ENCODE measurements at places on chromosomes 4 and X. TPM values are rescaled to one million over a fixed set of nuclear protein-coding genes. Genes with fewer than 3 reads are reported as not detected.

The NPY1R gene
- not detected for total RNA-seq

The MAGEA9 gene
- total RNA-seq, result not detected

The MAGEA8 gene
- total RNA-seq, result not detected

The DOK7 gene
- total RNA-seq, result 0.17 TPM

The BTK gene
- 0.15 TPM for total RNA-seq

The EXOC1L gene
- not detected for total RNA-seq

The KLHL2 gene
- total RNA-seq, result 15.9 TPM

The ALB gene
- not detected for total RNA-seq

The CLDN34 gene
- not detected for total RNA-seq

The SYTL4 gene
- 3.1 TPM for total RNA-seq

The GIMD1 gene
- not detected for total RNA-seq

The NSG1 gene
- total RNA-seq, result 1.5 TPM

The SSX3 gene
- total RNA-seq, result not detected

The CT45A2 gene
- total RNA-seq, result not detected

The GYPB gene
- total RNA-seq, result not detected

The BEX3 gene
- 321 TPM for total RNA-seq

The SPARCL1 gene
- 1.2 TPM for total RNA-seq

The F11 gene
- total RNA-seq, result not detected

The KLB gene
- not detected for total RNA-seq

The PLAC1 gene
- total RNA-seq, result 2.2 TPM

The PLXNA3 gene
- total RNA-seq, result 24.0 TPM

The NUP62CL gene
- total RNA-seq, result 0.29 TPM

The LRIT3 gene
- total RNA-seq, result 0.15 TPM

The ZFX gene
- total RNA-seq, result 45.0 TPM

The CT47B1 gene
- total RNA-seq, result not detected

The PNCK gene
- total RNA-seq, result 1.2 TPM

The PLS3 gene
- 176 TPM for total RNA-seq

The RBMXL3 gene
- not detected for total RNA-seq

The DHX15 gene
- 103 TPM for total RNA-seq

The TEX13D gene
- not detected for total RNA-seq

The CHRDL1 gene
- total RNA-seq, result 0.99 TPM

The PCDH18 gene
- 382 TPM for total RNA-seq

The TSPAN6 gene
- total RNA-seq, result 34.1 TPM

The UGT2B17 gene
- not detected for total RNA-seq

The P2RY4 gene
- 0.44 TPM for total RNA-seq

The FGFRL1 gene
- 12.5 TPM for total RNA-seq

The MTNR1A gene
- not detected for total RNA-seq

The MMRN1 gene
- not detected for total RNA-seq

The FBXW7 gene
- 67.2 TPM for total RNA-seq

The GLUD2 gene
- 2.2 TPM for total RNA-seq

The JCHAIN gene
- 5.8 TPM for total RNA-seq

The RAB40A gene
- total RNA-seq, result under 0.01 TPM

The RBPJ gene
- total RNA-seq, result 184 TPM

The CPE gene
- 30.8 TPM for total RNA-seq

The CCNA2 gene
- 71.1 TPM for total RNA-seq

The CLIC2 gene
- total RNA-seq, result 29.8 TPM

The PGAM4 gene
- not detected for total RNA-seq

The TAF7L gene
- 0.58 TPM for total RNA-seq

The FAM47C gene
- not detected for total RNA-seq

The IL13RA2 gene
- total RNA-seq, result 44.8 TPM

The CFI gene
- 8.3 TPM for total RNA-seq

The GAGE12H gene
- not detected for total RNA-seq

The PDE6B gene
- total RNA-seq, result not detected

The PAGE5 gene
- not detected for total RNA-seq

The ADGRG2 gene
- total RNA-seq, result 0.17 TPM

The HTRA3 gene
- 7.7 TPM for total RNA-seq

The SYTL5 gene
- total RNA-seq, result 2.8 TPM

The HPRT1 gene
- total RNA-seq, result 43.2 TPM
